ENCODE measurements at places on chromosomes 2 and 18. TPM values are rescaled to one million over a fixed set of nuclear protein-coding genes. Genes with fewer than 3 reads are reported as not detected.

- no peak for DNase-seq
Measured at GRCh38 chr18:12911025-12911928, 27.2 kb upstream of the PTPN2 start.

DNA sequence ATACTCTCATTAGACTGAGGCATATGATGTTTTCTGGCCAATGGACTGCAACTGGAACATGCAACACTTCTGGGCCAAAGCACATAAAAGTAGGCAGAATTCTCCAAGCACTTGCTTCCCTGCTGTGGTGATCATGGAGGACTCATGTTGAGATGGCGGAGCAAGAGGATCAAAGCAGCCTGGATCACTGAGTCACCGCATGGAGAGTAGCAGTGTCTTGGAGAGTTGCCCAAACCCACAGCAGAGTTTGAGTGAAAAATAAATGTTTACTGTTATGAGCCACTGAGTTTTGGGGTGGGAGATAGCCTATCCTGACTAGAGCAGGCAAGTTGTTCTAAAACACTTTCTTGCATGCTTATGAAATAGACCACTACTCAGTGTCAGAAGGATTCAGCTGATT lies 359.5 kb downstream of the ZNF521 start:
- DNase-seq: no peak

Gene ANKRD36
- 69.6 TPM for total RNA-seq

Gene HRH4
- total RNA-seq: 0.36 TPM

Gene ACKR3
- total RNA-seq: 90.5 TPM
